NCI-H748 treated with DMSO at 0.1 percent for 48 hours (cell line): ENCODE measurements at places on chromosomes 5 and 9.

DNA sequence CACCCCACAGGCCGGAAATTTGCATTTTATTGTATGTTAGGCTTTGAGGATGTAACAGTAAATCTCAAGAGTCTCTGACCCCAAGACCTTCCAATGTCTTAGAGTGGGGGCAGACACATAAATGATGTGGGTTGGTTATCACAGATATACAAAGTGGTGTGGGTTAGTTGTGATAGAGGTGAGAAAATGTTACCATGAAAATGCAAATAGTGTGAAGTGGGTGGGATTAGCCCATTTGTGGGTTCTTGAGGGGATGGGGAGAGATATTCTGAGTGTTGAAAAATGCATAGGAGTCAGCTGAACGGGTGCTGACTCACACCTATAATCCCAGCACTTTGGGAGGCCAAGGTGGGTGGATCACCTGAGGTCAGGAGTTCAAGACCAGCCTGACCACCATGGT is 7.9 kb upstream of the RNF145 start:
- no peak for DNase-seq

DNA sequence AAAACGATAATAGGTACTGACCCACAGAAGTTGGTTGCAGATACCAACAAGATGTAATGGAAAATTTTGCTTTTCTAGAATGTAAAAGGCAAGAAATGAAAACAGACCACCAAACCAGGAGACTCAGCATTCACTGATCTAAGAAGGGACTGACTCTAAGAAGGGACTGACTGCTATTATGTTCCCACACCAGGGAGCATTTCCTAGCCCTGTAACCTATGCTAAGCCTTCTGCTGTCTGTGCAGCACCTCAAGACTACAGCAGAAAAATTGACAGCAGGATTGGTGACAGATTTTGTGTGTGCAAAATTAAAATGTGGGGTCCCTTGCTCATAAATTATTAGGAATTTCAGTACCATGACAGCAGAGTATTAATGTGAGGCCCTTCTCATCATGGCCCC is 154.8 kb downstream of the GABRB2 start:
- no peak for DNase-seq

DNA sequence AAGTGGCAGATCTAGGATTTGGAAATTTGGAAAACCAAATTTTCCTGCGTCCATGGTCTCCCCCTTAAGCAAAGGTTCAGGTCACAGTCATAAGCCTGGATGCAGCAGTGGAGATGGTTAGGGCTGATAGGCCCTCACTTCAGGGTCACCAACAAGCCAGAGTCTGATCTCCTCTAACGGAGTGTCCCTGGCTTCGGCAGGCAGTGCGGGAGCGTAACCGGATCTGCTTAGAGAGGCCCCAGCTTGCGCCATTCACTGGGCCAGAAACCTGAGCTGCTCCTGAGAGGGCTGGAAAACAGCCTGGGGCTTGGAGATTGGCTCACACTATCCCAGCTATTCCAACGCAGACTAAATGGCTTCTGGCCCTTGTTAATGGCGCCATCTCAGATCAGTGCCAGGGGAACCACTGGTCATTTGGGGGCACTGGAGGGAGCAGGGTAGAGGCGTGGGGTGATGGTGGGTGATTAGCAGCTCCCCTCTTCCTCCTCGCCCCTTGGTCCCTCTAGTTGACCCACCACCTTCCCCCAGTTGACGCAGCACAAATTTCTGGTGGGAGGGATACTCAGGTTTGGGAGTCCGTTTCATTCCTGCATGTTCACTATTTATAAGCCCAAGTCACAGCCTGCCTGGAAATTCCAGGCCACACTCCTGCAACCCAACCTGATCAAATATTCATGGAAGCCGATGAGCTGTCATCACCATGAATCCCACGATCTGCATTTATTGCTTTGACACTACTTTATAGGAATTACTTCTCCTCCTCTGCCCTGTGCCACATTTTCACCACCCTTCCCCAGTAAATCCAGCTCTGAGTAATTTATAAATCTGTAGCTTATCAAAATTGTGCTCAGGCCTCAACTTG is 134.6 kb upstream of the CPEB4 start:
- DNase-seq = no peak

- no peak for DNase-seq
These were observed 58.7 kb upstream of the SPATA31C2 start for GRCh38 chr9:88197016-88197415.

GRCh38 chr5:53997736-53998627 is 312.4 kb downstream of the ARL15 start:
- DNase-seq = no peak

DNA sequence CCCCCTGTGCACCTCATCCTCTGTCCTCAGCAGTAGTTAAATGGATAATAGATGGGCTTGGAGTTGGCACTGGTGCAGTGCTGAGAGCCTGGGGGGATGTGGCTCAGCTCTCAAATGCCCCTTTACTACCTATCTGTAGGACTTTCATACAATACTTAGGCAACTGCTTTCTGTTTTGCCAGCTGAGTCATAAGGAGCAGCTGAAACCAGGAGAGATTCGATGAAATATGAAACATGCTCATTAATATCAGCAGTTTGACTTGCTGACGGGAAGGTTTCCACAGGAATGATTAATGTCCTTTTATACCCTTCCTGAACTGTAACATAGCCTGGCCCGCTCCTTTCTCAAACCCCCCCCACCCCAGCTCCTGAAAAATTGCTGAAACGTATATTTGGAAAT is 142.6 kb downstream of the SAXO1 start:
- no peak for DNase-seq
